Psoas muscle (tissue), 8 donors: ENCODE measurements at places on chromosomes 2 and 18. TPM values are rescaled to one million over a fixed set of nuclear protein-coding genes. Genes with fewer than 3 reads are reported as not detected.

GTF2A1L gene
- total RNA-seq = not detected

DNA sequence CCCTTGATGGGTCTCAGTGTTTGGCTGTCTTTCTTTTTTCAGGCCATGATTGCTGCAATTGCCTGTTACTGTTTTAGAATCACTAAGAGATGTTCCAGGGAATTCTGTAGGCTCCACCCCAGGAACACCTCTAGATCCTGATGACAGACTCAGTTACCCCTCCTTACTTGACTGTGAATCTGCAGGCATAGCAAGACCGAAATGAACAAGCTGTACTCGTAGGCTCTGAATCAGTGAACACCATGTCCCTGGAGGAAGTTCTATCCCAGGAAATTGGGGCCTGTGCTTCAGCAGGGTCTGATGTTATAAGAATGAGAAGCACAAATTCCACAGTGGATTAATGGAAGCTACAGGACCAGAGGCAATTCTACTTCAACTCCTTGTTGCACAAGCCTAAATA, 148.6 kb downstream of the COPS8 start:
- no peak for DNase-seq

GRCh38 chr18:5456577-5457461, 87.0 kb downstream of the EPB41L3 start:
- no peak for DNase-seq

TUBA4B gene
- total RNA-seq = not detected

TANC1 gene
- total RNA-seq = 5.6 TPM

- DNase-seq = peak; percentile 28
These were observed 97.2 kb downstream of the MYO5B start for GRCh38 chr18:50097702-50098101.

- DNase-seq = peak; percentile 12
These were observed 284.8 kb downstream of the MREG start for GRCh38 chr2:215728504-215729065.

M1AP gene
- total RNA-seq = 0.21 TPM

DNA sequence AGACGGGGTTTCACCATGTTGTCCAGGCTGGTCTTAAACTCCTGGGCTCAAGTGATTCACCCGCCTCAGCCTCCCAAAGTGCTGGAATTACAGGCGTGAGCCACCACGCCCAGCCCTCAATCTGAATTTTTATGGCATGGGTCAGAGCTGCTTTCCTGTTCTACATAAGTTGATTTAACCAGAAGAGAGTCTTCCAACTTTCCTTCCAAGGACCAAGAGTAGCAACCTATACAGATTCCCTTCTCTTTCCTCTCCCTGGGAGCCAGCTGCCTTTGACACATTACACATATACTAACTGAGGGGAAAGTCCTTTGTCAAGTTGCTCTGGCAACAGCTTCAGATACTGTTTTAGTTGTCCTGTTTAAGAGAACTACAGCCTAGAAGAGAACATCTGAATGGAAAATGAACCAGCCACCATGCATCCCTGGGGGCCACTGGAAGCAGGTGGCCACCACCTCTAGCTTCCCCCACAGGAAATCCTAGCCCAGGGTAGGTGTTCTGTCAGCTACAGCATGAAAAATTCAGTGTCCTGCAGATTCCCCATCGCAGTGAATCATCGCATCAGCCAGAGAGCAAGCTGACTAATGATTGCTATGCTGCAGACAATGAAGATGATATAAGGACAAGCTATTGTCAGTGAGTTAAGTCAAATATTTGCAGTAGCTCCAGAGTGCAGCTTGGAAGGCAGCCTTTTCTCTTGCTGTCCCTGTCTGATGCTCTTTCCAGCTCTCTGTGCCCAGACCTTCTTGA, 62.9 kb downstream of the POMC start:
- DNase-seq = no peak

CNDP1 gene
- total RNA-seq = not detected

DNA sequence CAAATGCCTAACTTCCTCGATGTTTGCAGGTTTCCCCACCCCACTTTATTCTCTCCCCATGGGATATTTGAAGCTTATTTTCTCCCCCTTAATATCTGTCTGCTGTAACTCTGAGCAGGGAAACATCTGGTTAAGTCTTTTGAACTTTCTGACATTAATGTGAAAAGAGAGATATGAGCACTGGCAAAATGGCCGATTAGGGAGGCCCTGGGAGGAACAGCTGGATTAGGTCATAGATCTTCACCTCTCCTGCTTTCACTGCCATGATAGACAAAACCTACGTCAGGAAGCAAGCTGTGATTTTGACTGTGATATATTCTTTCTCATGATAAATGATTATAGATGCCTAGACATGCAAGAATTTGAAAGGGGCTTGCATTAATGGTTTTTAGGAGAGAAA, 43.6 kb downstream of the LYPD6B start:
- no peak for DNase-seq

GRCh38 chr18:10404168-10404567, 50.3 kb upstream of the APCDD1 start:
- no peak for DNase-seq

GRCh38 chr2:43054367-43054766, 172.0 kb downstream of the ZFP36L2 start:
- DNase-seq = no peak

- no peak for DNase-seq
These were observed 27.1 kb downstream of the CREG2 start for GRCh38 chr2:101360232-101360631.

DNA sequence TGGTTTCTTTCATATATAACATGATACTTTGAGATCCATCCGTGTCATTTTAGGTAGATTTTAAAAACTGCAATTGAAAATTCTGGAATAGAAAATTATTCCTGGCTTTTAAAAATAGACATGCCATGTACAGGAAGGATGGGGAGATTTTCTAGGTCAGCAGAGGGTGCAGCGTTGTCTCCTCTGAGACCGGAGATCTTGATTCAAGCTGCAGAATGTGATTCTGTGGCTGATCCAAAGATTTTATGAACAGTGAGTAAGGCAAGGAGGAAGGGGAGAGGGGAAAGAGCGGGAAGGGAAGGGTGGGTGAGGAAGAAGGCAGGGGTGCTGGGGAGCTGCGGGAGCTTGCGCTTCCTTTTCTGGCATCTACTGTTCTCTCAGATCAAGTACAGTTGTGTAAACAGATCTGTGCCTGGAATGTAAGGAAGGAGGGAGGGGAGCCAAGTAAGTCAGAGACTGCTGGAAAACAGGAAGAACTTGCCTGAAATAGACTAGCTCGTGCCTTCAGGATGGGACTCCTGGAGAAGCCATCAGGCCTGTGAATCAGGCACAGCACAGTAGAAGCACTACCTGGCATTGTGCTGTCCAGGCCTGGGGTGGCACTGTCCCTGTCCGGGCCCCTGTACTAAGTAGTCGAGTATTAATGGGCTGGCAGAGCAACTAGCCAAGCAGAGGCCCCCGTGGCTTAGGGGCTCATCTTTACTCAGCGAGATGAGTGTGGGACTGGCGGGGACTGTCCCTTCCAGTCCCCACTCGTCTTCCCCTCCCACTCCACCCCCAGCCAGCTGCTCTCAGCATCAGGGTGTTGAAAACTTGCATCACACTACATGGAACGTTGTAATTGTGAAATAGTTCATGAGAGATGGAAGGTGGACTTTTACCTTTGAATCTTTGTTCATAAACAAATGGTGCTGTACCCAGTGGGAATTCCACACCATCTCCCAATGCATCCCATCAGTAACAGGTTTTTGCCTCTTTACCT, 163.5 kb downstream of the UXS1 start:
- peak; percentile 73 for DNase-seq

RGPD3 gene
- total RNA-seq = 0.13 TPM

DHRS9 gene
- total RNA-seq = 0.27 TPM

CAPG gene
- total RNA-seq = 7.9 TPM

DNA sequence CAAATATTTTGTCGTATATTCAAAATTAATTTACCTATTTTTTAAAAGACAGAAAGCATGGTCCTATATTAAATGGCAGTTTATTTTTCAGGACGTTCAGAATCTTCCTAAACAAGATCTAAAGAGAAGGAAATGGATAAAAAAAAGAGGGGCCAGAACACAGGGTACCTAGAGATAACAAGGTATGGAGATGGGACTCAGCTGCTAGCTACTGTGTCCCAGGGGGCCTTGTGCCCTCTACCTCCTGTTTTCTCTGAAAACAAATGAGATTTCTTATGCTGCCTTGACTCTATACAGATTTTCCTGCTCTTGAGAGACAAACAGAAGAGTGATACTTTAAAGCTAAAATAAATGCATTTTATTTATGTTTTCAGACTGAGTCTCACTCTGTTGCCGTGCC, 9.3 kb downstream of the PRKD3 start:
- DNase-seq = no peak

DNA sequence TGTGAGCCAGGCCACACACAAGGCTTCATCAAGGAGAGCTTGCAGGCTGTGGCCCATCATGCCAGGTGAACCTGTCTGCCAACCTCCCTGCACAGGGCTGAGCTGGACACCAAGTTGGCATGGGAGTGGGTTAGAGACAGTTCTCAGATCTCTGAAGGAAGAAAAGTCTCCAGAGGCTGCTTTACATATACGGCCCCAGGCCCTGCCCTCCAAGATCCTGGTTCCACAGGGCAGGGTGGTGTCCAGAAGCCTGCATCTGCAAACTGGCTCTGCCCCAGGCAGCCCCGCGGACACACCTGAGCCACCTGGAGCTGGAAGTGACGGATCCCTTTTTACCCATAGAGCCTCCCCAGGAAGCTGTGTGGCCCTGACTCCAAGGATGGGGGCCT, 24.2 kb upstream of the HES6 start:
- peak; percentile 7 for DNase-seq

FBXO41 gene
- 0.22 TPM for total RNA-seq

SLC9A2 gene
- 9.2 TPM for total RNA-seq

- DNase-seq = no peak
These were observed 20.2 kb upstream of the ADAM23 start for GRCh38 chr2:206423147-206423546.

- DNase-seq = peak; percentile 77
These were observed 15.6 kb upstream of the CEP68 start for GRCh38 chr2:65040400-65041261.

DNA sequence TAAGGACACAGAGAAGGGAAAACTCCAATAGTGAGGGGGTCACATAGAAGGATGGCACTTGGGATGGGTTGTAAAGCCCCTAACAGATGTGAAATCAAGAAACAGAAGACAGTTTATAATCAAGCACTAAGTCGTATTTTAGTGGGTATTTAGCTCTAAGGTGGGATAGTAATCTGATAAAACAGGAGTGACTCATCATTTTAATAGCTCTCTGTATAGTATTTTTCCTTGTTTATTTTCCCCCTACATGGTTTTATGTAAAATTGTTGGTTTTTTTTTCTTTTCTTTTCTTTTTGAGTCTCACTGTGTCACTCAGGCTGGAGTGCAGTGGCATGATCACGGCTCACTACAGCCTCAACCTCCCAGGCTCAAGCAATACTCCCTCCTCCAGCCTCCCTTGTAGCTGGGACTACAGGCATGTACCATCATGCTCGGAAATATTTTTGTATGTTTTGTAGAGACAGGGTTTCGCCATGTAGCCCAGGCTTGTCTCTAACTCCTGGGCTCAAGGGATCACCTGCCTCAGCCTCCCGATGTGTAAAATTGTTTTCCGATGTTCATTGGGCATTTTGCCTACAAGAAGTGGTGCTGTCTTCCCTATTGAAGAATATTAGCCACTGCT, 142.6 kb upstream of the SERPINE2 start:
- DNase-seq = no peak

HES6 gene
- total RNA-seq = 13.1 TPM

- DNase-seq = no peak
These were observed 65.1 kb upstream of the CTLA4 start for GRCh38 chr2:203802342-203803052.

NEU2 gene
- total RNA-seq = not detected

GRCh38 chr18:71134122-71134521, 845.3 kb downstream of the SOCS6 start:
- no peak for DNase-seq

- DNase-seq = no peak
These were observed 50.0 kb downstream of the OXER1 start for GRCh38 chr2:42713920-42714319.

GRCh38 chr2:135657806-135658582, 83.7 kb upstream of the UBXN4 start:
- no peak for DNase-seq

DNA sequence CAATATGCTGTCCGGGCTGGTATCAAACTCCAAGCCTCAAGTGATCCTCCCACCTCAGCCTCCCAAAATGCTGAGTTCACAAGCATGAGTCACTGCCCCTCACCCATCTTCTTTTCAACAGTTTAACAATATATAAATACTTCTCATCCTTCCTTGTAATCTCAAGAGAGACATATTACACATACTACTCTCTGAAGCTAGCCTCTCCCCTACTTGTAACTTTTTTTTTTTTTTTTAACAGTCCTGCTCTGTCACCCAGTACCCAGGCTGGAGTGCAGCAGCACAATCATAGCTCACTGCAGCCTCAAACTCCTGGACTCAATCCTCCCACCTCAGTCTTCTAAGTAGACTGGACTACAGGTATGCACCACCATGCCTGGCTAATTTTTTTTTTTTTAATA, 5.7 kb downstream of the GFPT1 start:
- no peak for DNase-seq

DNA sequence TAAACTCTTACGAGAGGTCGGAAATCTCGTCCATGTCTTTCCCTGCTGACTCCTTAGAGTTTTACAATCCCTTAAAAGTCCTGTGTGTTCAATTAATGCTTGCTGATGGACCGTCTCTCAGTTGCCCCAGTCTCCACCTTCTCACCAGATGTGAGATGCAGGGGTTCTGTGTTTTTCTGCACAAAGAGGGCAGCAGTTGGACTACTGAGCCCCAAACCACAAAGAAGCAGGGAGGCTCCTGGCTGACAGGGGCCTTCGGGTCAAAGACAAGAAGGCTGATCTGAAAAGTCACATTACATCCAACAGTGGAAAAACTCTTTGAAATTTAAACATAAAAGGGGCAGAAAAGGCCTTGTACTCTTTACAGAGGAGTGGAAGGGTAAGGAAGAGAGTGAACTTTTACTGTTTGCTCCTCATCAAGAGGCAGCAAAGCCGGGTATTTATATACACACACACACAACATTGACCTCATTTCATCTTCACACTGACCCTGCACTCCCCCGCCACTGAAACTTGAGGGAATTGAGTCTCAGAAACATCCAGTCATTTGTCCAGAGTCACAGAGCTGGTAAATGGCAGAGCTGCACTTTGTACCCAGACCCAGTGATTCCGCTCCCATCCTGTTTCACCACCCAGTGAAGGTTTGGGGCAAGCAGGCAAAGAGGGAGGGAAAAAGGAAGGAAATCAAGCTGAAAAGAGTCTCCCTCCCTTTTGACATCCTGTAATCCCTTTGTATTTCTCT, 23.7 kb downstream of the MRPL33 start:
- no peak for DNase-seq

DNA sequence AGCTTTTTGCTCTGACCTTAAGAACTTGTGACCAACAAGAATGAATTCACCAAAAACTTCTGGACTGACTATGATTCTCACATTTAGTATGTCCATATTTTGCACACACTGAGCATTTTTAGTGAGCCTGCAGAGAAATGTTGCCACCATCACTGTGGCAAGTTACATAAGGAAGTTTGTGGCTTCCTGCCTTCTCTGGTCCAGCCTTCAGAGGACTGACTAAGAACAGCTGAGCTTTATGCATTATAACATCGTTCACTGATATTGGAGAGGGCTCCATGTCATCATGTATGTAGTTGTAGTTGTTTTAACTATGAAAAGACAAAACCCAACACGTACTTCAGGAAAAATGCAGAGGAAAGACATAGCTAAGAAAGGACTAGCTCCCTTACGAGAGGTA, 218.0 kb upstream of the CRIM1 start:
- no peak for DNase-seq
